Renal pelvis (tissue), 12 donors: ENCODE measurements at places on chromosomes 5 and 9.

DNA sequence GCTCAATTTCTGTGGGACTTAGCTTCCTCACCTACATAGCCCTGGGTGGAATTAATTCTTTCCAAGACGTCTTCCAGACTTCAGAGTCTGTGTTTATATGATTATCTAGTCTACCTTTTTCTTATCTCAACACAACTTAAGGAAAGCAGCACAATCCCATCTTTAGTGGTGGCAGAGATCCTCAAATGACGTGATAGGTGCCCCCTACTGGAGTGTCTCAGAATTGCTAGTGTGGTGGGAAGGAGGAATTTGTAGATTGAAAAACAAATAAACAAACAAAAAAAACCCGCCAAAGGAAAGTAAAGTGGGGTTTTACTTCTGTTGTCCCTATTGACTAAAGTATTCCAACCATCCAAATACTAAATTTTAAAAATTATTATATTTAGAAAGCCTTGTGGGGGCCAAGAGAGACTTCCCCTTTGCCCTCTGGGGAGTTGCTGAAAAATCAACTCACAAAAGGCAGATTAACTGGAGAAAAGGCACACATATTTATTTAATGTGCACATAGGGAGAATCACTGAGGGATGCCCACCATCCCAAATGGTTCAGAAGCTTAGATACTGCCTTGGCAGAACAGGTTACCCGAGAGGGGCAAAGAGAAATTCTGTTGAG, 283.3 kb downstream of the TMEM167A start:
- no peak for DNase-seq

- DNase-seq, result no peak
Observed at GRCh38 chr5:131754363-131754762, 42.5 kb downstream of the FNIP1 start.

DNA sequence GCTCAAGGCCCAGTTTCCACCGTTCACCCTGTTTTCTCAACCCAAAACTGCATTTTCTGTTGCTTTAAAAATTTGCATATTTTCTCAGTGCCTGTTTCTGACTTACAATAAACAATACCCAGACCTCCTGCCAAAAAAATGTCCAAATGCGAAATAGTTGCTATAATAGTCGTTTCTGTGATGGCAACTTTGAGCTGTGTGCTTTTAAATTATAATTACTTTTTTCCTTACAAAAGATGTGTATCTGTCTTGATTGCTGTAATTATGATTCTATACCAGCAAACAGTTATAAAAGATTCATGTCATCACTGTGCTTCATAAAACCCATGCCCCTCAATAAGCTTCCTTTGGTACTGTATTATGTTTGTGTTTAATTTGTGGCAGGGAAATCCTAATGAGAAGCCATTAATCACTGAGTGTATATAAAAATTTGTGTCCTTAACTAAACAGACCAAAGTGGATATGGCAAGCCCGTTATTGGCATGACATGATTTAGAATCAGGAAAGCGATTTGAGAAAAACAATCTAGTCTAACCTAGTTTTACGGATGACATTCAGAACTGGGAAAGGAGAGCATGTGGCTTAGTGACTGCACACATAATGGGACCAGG, 5.4 kb upstream of the SLC1A3 start:
- DNase-seq, result no peak

DNA sequence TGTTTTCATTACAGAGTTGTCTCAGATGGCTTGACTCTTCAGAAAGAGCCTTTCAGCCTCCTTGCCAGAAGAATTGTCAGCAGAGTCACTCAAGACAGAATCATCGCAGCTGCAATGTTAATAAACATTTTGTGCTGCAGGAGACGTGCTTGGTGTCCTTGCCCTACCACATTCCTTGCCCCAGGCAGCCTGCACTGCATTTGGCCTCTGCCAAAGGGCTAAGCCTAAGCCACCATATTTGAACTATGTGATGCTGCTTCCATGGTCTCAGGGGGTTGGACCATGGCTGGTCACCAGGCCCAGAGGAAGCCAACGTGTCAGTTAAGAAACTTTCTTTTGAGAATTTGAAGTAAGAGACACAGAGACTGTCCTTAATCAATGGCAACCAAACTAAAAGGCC, 145.4 kb downstream of the ACTL7B start:
- DNase-seq, result no peak

DNA sequence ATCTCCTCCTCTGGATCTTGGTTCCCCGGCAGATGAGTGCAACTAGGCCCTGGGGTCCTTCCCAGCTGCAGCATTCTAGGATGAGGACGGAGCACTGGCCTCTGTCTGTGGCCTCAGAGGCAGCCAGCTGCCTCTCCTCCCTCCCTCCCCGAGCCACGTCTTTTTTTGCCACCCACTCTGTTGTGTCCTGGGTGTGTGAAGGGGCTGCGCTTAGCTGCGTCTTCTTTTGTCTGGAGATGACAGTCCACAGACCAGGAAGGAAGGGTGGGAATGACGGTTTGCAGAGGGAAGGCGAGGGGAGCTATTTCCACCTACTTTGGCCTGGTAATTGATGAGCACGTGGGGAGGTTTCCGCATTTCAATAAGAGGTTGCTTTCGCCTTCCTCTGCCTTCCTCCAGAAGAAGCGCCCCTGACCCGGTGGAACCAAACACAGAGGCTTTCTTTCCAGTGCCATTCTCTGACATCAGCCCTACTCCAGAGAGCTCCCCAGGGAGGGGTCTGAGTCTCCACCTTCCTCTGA, 34.5 kb upstream of the GABRP start:
- DNase-seq, result no peak

DNA sequence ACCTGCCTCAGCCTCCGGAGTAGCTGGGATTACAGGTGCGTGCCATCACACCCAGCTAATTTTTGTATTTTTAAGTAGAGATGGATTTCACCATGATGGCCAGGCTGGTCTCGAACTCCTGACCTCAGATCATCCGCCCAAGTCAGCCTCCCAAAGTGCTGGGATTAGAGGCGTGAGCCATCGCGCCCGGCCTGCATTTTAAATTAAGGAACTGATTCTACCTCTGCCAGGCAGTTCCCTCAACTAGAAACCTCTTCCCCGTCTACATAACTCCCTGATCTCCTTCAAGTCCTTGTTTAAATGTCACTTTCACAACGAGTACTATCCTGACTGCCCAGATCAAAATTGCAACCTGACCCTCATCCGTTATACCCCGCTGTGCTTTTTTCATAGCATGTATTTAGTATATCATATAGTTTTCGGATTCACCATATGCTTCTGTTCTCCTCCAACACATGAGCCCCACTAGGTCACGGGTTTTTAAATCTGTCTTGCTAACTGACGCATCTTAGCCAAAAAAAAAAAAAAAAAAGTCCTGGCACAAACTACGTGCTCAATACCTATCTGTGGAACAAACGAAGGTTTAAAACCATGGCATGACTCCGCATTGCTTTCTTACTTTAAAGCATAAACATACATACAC, 858 bp upstream of the SOWAHA start:
- no peak for DNase-seq

GRCh38 chr9:72474676-72475075, 46.7 kb upstream of the TMC1 start:
- no peak for DNase-seq

- DNase-seq, result peak; percentile 65
Observed at GRCh38 chr5:135326296-135327254, 72.5 kb downstream of the MACROH2A1 start.

DNA sequence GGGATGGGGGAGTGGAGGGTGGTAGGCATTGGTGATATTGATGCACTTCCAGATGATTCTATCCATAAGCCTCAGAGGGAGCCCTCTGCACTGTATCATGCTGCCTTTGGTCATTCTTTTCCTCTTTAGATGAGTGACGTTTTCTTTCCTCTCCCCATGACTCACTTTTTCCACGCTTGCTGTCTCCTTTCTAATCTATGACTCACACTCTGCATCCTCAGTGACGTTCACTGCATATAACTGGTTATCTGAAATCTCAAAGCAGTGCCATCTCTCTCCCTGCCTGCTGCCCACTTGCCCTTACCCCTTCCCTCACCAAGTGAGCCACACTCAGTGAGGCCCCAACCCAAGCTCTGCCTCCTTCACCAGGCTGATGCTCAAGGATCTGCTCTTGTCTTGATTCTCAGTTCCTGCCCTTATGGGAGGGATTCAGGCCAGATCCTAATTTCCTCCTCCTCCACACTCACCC, 31.6 kb downstream of the PTGS1 start:
- DNase-seq, result no peak

DNA sequence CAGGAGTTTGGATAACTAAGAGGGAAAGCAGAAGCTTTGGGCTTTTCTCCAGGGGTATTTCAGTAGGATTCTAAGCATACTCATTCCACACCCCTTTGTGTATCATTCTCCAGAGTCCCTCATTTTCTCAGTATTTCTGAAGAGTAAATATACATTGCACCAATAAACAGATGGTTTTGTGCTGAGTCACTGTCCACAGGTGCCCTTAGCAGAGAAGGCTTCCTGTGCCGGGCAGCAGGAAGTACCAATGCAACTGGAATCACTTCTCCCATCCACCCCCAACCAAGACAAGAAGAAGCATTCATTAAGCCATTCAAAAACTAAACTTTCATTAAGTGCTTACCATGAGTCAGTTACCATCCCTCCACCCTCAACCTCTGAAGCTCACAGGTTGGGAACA, 3.6 kb upstream of the CCNJL start:
- no peak for DNase-seq
